Kidney epithelial cell (primary cell): ENCODE measurements at places on chromosomes 7 and 10. TPM values are rescaled to one million over a fixed set of nuclear protein-coding genes. Genes with fewer than 3 reads are reported as not detected.

DNA sequence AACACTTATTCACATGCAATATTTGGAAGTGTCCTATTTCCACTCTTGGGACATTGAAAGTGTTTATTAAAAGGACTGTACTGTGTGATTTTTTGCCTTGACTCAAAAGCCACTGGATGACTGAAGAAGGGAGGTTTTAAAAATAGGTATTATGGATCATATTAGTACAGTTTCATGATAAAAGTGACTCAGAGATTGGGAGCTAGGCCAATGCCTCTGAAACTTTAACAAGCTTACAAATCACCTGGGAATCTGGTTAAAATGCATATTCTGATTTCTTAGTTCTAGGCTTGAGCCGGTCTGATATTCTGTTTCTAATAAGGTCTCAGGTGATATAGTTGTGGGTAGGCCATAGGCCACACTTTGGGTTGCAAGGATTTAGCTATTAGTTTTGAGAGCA, 191.2 kb downstream of the PLXDC2 start:
- no peak for DNase-seq

GRCh38 chr7:137402536-137403352, 59.2 kb upstream of the PTN start:
- DNase-seq = no peak

- DNase-seq = no peak
Measured at GRCh38 chr7:84780158-84781124, 406.4 kb downstream of the SEMA3D start.

GRCh38 chr7:54725255-54725654, 33.8 kb downstream of the SEC61G start:
- DNase-seq = no peak

GRCh38 chr10:113965683-113966082, 78.0 kb upstream of the ADRB1 start:
- no peak for DNase-seq

DNA sequence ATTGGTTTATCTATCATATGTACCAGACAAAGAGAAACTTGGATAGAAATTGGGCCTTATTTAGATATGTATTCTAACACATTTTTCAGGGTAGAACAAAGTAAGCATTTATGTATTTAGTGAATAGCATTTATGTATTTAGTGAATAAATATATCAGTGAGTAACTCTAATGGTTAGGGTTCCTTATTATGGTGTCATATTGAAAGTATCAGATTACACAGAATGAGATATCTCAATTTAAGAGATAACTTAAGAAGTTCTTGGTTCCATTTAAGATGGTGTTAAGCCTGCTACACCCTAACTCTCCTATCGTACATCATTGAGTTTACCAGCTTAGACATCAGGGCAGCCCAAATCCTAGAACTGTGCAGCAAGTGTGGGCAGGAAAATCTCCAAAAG, 35.9 kb upstream of the DMTF1 start:
- DNase-seq = no peak

The USP54 gene
- 64.2 and 77.6 TPM in 2 replicates for total RNA-seq
